ENCODE measurements at places on chromosomes 1 and 21.

- no peak for DNase-seq
Observed at GRCh38 chr1:238340989-238341388, 450.3 kb upstream of the ZP4 start.

- no peak for DNase-seq
Observed at GRCh38 chr1:168285521-168285790, 4.8 kb downstream of the TBX19 start.

DNA sequence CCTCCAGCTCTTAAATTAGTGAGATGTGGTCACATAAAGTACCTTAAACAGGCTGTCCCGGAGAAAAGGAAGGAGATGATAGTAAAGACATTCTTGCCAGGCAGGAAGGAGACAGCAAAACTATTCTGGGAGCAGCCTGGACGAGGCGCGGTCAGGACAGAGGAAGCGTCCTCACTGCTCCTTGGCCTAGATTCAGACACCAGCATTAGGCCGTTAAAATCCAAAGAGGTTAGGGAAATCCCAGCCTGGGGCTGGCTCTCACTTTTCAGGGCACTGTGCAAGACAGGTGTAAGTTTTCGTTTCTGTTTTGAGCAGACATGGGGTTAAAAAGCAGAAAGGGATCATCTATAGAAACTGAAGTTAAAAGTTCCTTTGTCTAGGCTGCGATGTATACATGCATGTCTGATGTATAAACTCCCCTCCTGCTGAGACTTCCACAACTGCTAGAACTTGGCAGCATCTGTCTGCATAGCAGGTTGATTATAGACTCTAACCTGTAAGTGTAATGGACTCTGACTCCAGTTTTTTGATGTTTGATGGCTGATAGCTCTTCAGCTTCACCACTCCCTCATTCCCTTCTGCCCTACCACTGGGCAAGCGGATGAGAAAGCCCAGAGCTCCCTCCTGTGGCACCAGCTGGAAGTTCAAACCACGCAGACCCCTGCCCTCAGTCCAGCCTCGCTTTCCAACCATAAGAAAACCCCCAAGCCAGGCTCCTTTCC lies 21.5 kb downstream of the STPG1 start:
- no peak for DNase-seq

- no peak for DNase-seq
Observed at GRCh38 chr1:36159614-36160387, 3.8 kb downstream of the MAP7D1 start.

- DNase-seq: no peak
Observed at GRCh38 chr1:14940285-14940870, 213.2 kb upstream of the TMEM51 start.

DNA sequence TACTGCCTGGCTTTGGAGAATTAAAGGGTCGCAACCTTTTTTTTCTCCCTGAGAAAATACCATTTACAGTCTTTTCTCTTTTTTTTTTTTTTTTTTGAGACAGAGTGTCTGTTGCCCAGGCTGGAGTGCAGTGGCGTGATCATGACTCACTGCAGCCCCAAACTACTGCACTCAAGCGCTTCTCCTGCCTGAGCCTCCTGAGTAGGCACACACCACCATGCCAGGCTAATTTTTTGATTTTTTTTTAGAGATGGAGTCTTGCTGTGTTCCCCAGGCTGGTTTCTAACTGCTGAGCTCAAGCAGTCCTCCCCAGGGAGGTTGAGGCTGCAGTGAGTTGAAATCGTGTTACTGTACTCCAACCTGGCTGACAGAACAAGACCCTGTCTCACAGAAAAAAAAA lies 24.6 kb downstream of the UBE4B start:
- DNase-seq: no peak

- DNase-seq: no peak
Observed at GRCh38 chr1:201397675-201398074, 1.4 kb downstream of the LAD1 start.

GRCh38 chr1:87973896-87974295 lies 645.2 kb downstream of the LMO4 start:
- no peak for DNase-seq

DNA sequence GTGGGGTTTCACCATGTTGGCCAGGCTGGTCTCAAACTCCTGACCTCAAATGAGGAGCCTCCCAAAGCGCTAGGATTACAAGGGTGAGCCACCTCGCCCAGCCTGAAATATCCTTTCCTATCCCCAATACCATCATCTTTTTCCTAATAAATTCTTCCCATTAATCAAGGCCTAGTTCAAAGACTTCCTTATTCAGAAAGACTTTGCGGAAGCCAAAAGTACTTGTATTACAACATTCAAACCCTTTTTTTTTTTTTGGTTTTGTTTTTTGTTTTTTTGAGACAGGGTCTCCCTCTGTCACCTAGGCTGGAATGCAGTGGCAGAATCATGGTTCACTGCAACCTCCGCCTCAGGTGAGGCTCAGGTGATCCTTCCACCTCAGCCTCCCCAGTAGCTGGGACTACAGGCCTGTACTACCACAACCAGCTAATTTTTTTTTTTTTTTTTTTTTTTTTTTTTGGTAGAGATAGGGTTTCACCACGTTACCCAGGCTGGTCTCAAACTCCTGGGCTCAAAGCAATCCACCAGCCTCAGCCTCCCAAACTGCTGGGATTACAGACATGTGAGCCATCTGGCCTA lies 7.6 kb downstream of the SLC19A2 start:
- no peak for DNase-seq

- no peak for DNase-seq
Observed at GRCh38 chr1:179941454-179941853, 13.2 kb upstream of the CEP350 start.

DNA sequence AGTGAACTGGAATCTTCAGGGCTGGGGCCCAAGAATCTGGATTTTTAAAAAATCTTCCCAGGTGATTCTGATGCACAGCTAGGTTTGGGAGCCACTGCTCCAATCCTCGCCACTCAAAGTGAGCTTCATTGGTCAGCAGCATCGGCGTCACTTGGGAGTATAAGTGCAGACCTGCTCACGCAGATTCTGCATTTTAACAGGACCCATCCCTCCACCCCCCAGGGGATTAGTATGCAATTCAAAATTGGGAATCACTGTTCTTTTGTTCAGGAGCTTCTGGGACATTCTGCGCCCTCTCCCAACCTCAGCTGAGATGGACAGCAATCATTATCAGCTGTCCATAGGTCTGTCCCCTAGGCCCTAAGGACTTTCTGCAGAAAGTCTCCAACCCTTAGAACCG lies 53.5 kb downstream of the LGR6 start:
- no peak for DNase-seq

- no peak for DNase-seq
Observed at GRCh38 chr1:234608911-234609690, 877 bp downstream of the IRF2BP2 start.

- no peak for DNase-seq
Observed at GRCh38 chr1:91929250-91929649, 20.0 kb upstream of the BRDT start.

DNA sequence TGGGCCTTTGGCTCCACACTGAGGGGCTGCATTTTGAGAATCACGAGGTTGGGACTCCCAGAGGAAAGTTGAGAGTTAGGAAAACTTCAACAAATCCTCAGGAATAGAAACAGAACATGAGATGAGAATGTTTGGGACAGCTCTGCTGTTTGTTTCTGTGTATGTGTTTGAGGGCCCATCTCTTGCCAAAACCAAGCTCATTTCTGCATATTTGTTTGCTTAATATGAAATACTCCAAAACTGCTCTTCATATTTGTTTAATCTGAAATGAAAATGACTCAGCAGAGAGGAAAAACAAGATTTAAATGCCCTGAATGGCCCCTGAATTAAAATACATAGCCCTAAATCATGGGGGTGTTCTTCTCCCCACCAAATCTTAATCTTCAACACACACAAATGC lies 78.1 kb downstream of the DDR2 start:
- no peak for DNase-seq

DNA sequence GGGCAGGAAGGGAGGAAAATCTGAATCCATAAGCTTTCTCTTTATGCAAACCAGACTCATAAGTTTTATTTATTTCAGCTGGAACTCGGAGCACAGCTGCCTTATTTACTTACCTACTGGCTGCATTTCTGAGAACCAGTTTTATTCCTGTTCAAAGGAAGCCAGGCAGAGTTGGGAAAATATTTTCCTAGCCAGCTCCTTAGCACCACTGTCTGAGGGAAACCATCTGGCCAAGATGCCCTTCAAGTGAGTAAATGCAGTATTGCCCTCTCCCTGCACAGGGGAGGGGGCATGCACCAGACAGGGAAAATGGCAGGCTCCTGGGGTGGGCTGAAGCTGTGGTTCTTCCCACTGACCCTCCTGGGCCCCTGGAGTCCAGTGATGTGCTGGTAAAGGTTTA lies 28.9 kb upstream of the FMOD start:
- no peak for DNase-seq

DNA sequence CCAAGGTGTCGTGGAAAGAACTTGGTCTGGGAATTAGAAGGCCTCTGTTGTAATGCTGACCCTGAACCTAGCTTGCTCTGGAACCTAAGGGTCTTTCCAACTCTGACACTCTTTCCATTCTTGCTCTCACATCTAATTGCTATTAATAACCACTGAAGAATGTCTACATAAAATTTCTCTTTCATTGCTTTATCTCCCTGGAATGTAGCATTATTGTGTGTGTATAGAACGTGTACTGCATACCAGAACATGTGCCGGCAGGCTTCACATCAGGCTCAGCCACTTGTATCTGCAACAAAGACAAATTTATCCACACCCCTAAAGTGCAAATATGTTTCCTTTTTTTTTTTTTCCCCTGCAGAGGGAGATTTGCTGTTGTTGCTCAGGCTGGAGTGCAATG lies 13.9 kb upstream of the LAX1 start:
- DNase-seq: no peak

DNA sequence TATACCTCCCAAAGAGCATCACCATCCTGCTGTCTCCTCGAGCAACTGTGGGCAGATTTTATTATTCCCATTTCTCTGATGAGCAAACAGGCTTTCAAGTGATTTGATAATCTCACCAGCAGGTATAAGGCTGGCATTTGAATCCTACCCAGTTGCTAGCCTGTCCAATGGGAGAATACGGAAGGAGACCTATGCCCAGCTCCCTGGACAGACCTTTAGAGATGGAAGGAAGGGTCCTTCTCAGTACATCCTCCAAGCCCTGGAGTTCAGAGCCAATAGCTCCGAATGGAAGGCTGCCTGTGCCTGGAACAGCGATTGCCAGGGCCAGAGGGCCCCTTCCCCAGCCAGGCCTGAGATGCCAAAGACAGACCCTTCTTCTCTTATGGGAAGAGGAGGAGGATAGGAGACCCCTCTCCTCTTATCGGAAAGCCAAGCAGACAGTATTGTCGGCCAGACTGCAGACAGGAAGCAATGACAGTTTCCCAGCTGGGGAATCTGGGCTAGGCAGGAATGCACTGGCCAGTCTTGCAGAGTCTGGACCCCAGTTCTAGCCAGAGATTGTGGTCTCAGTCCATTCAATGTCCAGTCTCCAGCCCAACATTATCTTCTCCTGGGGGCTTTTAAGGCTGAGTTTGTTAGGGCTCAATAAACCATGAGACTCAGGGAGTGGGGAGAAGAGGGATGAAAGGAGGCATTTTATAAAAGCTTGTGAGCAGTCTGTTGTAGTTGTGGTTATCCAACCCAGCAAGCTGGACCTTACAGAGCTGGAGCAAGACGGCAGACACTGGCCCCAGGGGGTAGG lies 2.0 kb downstream of the IFFO2 start:
- no peak for DNase-seq

DNA sequence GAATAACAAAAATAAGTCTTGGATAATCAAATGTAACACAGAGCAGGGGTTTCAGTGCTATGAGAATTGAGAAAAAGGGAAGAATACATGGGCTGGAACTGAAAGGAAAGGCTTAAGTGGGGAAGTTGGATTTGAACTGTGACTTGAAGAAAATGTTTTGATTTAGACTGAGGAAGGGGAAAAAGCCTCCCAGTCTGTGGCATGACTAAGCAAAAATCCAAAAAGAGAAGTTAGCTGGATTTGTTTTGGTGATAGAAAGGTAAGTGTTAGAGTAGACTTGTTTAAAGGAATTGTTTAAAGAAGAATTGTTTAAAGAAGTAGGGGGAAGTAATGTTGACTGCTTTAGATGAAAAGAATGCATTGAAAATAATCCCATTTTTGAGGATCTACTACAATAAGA lies 46.0 kb downstream of the KCNK2 start:
- no peak for DNase-seq

DNA sequence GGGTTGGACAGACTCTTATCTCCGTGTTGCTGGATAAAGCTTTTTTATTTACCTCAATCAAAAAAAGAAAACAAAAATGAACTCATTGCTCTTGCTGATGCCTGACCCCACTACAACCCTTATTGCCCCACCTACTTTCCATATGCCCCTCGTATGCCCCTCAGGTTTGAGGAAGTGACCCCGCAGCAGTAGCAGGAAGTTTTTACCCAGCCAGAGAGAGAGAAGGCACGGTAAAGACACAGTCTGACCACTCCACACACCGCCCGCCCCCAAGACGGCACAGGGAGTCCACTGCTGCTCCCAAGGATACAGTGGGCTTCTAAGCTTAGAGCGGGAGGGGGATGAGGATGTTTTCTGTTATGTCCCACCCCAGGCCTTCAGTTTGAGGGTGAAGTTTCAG lies 9.8 kb downstream of the PLEKHO1 start:
- no peak for DNase-seq

DNA sequence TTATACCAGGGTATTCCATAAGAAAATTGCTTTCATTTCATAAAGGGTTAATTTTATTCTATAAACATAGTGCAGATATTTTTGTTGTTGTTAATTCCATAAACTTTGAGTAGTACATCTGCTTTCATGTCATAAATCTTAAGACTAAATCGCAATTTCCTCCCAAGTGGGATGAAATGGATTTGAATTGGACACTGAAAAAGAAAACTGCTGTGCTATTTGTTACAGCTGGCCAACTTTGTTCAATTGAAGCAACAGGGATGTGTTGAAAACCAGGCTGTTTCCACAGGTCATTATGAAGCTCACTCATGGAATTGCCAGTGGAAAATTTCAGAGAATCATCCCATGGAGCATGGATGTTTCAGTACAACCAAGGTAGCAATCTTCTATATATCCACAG lies 252.5 kb upstream of the RGS18 start:
- DNase-seq: no peak

DNA sequence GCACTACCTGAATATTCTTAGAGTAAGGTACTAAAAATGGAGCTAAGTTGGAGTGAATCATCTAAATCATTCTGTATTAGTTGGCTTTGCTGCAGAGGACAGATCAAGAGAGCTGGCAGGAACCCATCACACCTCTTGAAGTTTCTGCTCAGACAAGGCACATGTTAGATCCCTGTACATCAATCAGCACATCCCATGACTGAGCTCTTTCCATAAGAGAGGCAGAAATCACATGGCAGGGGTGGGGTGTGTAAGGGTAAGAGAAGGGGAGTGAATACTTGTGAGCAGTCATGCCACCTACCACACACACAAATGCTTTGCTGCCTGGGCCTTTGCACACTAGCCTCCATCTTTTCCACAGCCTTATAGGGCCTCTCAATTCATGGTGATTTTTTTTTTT lies 214.4 kb downstream of the SLC35F3 start:
- no peak for DNase-seq

- DNase-seq: no peak
Observed at GRCh38 chr1:177171536-177172123, 872 bp downstream of the BRINP2 start.

DNA sequence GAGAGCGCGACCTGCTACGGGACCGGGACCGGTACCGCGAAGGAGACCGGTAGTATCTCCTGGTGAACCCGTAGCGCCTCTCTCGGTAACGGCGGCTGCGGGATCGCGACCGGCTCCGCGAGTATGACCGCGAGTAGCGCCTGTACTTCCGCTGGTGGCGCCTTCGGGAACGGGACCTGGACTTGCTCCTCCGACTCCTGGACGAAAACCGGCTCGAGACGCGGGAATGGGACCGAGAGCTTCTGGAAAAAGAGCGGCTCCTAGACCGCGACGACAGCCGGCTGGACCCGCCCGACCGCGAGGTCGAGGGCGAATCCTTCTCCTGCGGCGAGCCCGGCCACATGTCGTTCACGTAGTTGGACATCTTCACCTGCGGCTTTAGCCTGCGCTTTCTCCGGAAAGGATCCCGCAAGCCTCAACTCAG lies 642 bp downstream of the RSRP1 start:
- no peak for DNase-seq

All from GM19239 (cell line).